CD4-positive, alpha-beta T cell treated with Interleukin-15 for 1 hour (primary cell): ENCODE measurements at places on chromosomes 4 and X.

GRCh38 chr4:146959692-146960091 is 14.0 kb upstream of the TTC29 start:
- no peak for DNase-seq

DNA sequence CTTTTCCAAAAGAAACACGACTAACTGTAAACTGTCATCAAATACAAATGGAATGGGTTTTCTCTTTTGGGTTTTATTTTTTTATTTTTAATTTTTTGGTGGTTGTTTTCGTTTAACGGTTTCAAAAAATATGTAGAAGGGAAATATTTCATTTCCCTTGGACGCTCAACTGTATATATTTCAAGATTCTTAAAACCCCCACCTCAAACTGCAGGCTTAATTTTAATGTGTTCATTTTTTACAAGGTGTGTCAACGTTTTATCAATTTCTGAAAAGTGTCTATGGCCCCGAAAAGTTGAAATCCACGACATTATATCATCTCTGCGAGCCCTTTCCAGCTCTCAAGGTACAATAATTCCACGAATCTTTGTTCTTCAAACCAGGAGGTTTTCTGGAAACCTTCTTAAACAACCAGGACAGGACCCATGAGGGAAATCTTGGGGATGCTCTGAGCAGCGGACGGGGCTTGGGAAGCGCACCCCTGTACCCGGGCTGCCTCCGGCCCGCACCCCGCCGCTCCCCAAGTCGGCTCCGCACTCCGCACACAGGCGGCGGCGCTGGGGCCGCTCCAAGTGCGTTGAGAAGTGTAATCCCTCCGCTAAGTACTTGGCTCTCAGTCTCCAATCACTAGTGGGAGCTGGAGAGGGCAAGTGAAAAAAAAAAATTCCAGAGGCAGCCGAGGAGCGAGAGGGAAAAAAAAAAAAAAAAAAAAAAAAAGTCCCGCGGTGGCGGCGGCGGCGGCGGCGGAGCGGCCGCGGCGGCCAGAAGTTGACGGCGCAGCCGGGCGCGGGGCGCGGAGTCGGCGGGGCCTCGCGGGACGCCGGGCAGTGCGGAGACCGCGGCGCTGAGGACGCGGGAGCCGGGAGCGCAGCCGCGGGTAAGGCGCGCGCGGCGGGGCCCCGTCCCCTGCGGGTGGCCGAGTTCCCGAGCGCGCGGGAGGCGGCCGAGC is at the start of gene BMPR1B:
Gene BMPR1B (plus strand): TSS at position 764 of the 949 bp plus-strand sequence. CDS start 346,470 bp downstream, outside the sequence.
- no peak for DNase-seq

DNA sequence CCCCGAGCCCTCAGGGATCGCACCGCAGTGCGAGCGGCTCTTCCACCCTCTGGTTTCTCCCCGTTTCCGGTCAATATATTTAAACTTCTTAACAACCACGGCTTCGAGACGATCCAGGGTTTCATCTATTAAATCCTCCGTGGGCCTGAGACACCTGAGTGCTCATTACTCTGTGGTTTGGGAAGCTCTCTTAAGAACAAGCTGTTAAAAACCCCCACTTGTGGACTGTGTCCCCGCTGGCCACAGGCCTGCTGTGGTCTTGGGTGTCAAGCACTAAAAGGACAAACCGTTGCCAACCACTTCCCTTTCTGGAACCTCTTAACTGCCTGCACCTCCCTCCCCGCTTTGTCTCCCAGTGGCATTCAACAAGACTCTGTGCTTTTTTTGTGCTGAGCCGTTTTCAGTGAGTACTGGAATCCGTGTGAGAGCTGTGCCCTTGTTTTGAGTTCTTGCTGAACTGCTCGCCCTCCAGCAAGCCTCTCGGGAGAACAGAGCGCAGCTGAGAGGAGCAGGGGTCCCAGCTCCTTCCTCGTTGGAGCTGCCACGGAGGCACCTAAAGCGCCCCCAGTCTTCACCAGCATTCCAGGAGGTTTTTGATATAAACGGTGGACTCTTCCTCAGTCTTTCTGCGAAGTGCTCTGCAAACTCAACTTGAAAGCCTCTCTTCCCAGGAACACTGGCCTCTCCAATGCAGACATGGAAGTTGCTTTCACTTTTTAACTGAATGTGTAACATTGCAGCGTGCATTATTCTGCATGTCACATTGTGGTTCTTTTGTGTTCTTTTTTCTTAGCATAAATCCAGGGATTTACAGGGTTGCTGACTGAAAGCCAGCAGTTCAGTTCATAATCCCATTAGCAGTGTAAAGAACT is 691 bp upstream of the IGFBP7 start:
- peak; percentile 27 for DNase-seq

DNA sequence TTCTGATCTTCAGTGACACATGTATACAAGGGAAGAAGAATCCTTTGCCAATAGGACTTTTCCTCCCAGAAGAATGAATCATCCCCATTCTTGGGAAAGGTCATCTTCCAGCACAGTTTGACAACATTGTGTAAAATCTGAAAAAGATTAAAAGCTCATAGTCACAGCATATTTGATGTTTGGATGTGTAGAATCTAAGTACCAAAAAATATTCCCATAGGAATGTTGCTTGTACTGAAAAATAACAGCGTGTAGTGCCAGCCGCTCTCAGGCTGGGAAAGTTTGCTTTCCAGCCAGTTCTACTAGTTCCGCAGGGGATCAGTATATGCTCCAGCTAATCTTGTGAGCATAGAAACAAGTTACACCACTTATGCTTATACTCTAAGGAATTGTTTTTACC is 74.7 kb upstream of the IL13RA1 start:
- DNase-seq = no peak

GRCh38 chr4:169774466-169775445 is 17.0 kb upstream of the HPF1 start:
- peak; percentile 32 for DNase-seq

DNA sequence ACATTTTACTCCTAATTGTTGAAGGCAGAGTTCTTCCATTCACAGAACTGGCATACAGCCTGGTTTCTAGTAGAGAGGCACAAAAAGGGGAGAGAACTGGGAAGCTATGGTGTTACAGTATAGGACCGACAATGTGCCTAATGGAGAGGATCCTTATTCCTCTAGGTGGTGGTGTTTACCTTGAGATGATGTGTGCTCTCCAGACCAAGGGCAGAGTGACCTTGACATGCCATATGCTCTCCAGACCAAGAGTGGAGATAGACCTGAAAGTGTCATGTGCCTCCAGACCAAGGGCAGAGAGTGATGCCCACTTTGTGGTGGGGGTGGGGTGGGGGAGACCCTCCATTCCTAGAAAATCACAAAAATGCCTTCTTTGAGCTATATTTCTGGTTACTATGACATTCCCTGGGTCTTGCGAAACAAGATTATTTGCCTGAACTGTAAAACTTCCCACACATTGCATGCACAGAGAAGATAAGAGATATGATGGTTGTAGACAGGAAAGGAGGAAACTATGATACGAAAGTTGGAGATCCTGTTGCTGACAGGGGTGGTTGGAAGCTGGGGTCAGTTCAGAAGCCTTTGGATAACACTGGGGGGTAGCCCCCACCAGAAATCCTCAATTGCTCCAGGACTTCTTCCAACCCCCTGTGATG is 119.7 kb downstream of the TEX13C start:
- DNase-seq = no peak

- DNase-seq = no peak
Observed at GRCh38 chrX:143017272-143017671, 8.5 kb upstream of the SPANXN4 start.

GRCh38 chr4:84710548-84710947 is 127.6 kb downstream of the CDS1 start:
- DNase-seq = no peak

- no peak for DNase-seq
Observed at GRCh38 chr4:137361756-137362470, 170.4 kb downstream of the PCDH18 start.

DNA sequence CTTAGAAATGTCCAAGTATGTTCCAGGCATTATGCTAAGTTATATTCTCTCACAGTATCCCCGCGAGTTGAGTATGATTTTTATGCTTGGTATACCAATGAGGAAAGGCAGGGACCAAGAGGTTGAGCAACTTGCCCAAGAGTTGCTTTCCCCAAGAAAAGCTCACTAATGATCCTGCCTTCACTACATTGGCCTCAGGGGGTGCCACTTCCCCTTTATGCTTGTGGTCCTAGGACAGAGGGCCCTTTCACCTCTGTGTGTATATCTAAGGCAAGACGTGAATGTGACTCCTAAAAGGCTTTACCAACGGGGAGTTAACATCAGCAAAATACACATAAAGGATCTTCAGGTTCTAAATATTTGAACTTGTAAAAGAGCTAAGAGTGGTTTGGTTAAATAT is 164.4 kb upstream of the CPEB2 start:
- no peak for DNase-seq

DNA sequence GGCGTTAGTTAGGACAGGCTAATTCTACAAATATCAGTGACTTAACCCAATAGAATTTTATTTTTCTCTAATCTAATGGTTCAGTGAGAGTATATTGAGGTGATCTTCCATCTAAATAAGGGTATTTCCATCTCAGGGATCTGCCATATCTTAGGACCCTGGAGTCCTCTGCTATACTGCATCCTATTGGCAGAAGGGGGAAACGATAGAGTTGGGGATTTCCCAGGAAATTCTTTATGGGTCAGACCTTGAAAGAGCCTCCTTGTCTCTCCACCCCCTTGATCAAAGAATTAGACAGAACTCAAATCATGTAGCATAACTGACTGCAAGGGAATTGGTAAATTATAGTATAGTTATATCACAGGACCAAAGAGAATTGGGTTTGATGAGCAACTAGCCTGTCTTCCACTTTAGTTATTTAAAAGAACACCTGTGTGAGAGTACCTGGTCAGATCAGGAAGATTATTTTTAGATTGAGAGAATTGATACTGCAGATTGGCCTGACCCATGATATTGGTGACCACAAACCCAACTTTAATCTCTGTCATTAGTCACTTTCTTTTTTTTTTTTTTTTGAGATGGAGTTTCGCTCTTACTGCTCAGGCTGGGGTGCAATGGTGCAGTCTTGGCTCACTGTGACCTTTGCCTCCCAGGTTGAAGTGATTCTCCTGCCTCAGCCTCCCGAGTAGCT is 25.6 kb downstream of the SMARCA5 start:
- DNase-seq = no peak

GRCh38 chr4:6122496-6122895 is 77.9 kb downstream of the JAKMIP1 start:
- no peak for DNase-seq
